NCI-H187 treated with DMSO at 0.1 percent for 48 hours (cell line): ENCODE measurements at places on chromosomes 6 and 20.

GRCh38 chr6:30820193-30820592, 64.1 kb upstream of the DDR1 start:
- no peak for DNase-seq

DNA sequence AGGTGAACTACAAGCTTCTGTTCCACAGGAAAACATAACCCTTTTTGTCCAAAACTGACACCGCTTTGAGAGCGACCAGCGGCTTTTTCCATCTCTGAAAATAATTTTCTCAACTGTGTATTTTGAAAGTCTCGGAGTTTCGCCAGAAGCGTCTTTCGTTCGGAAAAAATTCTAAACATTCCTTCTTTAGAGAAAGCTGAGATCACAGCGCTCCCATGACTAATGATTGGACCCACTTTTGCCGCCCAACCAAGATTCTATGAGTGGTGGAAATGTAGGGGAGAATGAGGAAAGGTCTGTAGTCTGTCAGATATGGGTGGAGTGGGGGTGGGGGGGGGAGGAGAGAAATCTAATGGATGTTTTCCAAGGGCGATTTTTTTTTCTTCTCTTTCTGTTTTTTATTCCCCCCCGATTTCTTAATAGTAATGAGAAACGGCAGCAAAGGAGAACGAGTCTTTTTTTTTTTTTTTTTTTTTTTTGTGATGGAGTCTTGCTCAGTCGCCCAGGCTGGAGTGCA, 189.3 kb downstream of the TRIM27 start:
- no peak for DNase-seq

GRCh38 chr6:56814802-56815201, 140.1 kb upstream of the BEND6 start:
- no peak for DNase-seq

- no peak for DNase-seq
Observed at GRCh38 chr20:5996765-5997164, 46.3 kb downstream of the MCM8 start.

DNA sequence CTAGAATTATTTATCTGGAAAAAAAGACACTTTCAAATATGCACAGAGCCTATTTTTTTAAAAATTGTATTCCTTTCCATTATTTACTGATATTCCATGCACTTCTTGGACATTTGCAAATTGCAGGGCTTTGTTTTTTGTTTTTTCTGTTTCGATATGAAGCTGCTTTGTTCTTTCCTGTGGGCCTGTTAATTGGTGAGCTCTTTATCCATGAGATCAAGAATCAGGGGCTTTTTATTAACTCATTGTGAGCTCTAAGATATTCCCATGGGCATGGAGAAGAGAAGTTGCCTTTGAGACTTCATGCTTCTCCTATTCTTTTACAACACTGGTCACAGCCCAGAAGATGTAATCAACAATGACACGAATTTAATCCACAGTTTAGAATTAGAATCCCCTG, 145.1 kb downstream of the SAMD5 start:
- no peak for DNase-seq

DNA sequence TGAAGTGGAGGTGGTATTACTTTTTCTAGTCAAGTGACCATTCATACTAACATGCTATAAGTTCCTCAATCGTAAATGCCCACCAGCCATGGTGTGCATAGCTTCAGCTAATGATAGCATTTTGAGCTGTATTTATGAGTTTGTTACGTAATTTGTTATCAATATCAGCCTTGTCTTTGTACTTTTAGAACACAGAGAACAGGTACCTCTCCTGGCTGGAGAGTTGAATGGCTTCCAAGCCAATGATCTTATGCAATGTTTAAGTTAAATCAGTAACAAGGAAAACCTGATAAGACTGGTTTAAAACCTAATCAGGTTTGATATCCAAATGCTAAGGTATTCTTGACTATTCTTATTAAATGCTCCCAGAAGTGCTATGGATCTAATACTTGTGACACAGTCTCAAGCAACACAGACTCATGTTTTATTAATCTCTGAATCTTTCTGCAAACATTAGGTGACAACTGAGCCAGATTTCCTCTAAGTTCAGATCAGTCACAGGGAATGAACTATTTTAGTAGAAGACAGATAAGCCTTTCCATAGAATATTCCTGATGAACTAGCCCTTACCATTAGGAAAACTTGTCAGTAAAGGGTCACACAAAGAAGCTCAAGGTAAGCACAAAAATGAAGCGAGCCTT, 154.8 kb downstream of the PTPRK start:
- DNase-seq, result no peak

DNA sequence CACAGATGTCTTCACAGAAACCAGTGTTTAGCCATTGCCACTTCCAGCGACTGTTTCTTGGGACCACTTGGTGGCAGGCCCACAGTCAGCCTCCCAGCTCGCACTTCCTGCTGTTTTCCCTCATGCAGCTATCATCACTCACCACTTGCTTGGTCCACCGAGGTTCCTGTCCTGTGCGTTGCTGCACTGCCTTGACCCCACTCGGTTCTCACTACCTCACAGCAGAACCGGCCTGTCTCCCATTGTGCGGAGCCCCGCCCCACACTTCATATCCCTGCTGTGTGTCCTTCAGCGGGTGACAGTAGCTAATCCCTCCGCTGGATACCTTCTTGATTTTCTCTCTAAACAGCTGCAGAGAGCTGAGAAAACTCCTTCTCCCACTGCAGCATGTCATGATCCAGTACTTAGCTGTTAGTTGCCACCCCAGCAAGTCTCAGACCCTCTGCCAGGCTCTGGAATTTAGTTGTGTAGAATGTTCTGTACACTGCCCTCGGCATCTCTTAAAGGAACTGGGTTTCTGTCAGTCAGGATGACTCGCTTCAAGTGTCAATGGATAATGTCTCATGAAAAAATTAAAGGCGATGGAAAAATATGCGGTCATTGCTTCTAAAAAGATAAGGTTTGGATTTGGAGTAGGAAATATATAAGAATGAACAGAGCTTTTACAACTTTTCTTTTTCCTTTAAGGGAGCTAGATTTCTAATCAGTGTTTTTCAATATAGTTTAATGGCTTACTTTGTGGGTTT, 208.0 kb downstream of the FARS2 start:
- no peak for DNase-seq

GRCh38 chr20:50478162-50478990, 31.8 kb upstream of the PTPN1 start:
- no peak for DNase-seq

- DNase-seq, result no peak
Observed at GRCh38 chr6:36825994-36826393, 13.2 kb downstream of the CPNE5 start.

- DNase-seq, result no peak
Observed at GRCh38 chr20:50724851-50725723, 6.3 kb upstream of the PARD6B start.

GRCh38 chr20:58585753-58586540, 65.1 kb upstream of the STX16 start:
- no peak for DNase-seq

GRCh38 chr6:129704708-129705107, 5.3 kb downstream of the ARHGAP18 start:
- no peak for DNase-seq

DNA sequence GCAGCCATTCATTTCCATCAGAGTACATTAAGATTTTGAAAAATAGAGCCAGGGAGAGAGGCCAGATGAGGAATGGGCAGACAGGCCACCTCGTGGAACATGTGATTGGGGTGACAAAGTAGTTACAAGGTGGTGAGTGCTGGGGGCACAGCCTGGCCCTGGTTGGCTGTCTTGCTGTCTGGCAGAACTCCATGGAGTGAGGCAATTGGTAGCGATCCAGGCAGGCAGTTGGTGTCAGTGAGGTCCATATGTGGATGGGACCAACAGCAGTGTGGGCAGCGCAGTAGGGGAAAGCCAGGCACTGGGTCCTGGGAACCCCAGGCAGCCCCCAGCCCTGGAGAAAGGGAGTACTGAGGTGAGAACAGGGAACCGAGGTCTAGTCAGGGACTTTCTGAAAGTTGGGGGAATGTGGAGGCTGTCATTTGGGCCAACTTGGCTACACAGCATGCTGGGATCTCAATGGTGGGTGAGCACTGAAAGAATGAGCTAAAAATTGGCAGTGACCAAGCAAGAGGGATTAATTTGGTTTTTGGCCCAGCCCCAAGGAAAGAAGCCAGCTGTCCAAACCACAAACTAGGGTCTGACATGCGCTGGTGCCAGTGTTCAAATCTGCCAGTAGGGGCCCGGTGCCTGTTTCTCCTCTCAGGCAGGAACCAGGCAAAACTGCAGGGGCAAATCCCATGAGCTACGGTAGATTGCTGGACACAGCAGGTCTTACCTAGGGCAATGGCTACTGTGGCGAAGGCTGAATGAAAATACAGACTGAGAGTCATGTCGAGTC, 61.4 kb upstream of the E2F3 start:
- no peak for DNase-seq

GRCh38 chr20:10735195-10735949, 61.6 kb upstream of the JAG1 start:
- DNase-seq, result no peak

GRCh38 chr20:53040693-53041589, 68.8 kb downstream of the TSHZ2 start:
- DNase-seq, result no peak

DNA sequence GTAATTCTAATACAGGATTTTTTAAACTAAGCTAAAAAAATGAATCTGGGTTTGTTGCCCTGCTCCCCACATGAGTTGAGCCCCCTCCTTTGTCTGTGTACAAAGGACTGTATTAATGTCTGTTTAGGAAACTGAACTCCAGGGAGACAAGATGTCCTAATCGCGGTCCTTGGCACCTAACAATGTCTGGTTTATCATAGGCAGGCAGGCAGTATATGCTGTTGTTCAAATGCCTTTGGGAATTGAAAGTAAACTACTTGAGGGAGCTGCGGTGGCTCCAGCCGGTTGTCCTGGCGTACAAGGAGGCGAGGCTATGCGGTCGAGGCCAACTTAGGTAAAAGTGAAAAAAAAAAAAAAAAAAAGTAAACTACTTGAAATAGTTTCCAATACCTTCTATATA, 98.5 kb downstream of the TULP4 start:
- DNase-seq, result no peak

DNA sequence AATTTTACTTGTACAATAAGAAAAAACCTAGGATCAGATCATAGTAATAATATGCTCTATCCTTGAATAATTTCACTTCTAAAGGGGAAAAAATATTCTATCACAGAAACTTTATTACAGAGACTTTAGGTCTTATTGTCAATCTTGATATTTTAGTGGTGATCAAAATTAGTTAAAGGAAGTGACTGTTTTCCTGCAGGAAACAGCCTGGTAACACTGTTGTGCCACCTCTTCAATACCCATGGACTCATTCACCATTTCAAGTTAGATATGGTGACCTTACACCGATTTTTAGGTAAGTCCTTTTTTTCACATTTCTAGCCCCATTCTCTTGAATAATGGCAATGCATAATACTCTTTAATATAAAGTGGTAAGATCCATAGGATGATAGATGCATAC, 99.2 kb downstream of the MTFR2 start:
- no peak for DNase-seq
